ENCODE measurements at places on chromosomes 13 and 19.

DNA sequence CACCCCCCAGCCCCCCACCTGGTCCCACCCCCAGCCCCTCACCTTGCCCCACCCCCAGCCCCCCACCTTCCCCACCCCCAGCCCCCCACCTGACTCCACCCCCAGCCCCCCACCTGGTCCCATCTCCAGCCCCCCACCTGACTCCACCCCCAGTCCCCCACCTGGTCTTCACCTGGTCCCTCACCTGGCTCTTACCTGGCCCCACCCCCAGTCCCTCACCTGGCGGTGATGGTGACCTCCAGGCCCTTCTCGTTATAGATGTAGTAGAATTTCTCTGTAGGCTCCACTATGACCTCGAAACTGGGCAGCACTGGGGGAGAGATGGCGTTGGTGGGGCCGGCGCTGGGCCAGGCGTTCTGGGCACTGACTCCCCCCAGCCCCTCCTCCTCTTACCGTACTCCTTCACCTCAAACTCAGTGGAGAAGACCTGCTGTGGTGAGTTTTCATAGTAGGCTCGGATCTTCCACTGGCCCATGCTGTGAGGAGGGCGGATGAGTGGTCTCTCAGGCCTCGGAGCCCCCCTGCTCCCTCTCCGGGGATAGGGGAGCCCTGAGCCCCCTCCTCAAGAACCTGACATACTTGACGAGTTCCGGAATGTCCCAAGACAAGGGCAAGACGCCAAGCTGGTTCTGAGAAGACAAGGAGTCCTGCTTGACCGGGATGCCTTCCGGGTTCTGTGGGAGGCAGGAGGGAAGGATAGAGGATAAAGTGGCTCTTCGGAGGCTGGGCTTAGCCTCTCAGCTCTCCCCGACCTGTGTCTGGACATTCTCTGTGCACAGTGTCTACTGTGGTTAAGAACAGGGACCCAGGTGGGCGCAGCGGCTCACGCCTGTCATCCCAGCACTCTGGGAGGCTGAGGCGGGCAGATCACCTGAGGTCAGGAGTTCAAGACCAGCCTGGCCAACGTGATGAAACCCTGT, 6.4 kb downstream of the C3 start:
- no peak for DNase-seq

GRCh38 chr19:19997656-19998268, 41.5 kb downstream of the ZNF682 start:
- DNase-seq = peak; percentile 19

- no peak for DNase-seq
Measured at GRCh38 chr13:85247780-85248179, 551.4 kb downstream of the SLITRK6 start.

DNA sequence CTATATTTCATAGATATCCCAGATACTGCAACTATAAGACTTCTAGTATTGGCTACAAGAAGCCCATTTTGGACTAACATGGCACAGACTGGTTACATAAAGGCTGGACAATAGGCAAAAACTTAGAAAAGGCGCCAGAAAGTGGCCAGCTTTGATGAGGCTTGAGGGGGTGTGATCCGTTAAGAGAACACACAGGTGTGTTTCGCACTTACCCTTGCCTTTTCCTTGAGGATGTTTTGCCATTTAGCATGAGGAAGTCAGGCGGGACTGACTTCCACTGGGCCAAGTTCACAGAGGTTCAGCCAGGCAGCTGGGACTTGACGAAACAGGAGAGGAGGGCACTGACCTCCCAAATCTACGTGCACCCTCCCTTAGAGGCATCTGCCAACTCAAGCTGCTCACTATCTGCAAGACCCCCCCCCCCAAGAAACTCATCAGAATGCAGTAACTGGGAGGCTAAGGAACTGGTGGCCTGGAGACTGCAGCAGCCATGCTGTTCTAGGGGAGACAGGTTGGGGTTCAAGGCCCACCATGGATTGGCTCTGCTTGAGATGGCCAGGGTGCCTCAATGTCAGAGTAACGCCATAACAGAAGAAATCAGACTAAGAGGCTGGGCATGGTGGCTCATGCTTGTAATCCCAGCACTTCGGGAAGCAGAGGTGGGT, 4.5 kb upstream of the LIN7B start:
- DNase-seq = no peak

DNA sequence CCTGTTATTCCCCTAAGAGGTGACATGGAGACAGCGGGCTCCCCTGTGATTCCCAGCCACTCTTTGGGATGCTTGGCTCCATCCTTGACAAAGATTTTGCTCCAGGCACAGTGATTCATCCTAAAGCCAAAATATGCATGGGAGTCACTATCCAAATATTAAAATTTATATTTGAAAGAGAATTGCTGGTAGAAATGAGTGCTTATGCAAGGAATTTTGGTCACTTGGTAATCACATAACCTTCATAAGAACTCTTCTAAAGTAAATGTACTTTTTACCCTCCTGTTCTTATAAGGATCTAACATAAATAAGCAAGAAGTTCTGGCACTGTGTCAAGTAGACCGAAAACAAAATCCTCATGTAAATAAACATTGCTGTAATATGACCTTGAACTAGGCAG, 385.8 kb downstream of the ITGBL1 start:
- DNase-seq = no peak

DNA sequence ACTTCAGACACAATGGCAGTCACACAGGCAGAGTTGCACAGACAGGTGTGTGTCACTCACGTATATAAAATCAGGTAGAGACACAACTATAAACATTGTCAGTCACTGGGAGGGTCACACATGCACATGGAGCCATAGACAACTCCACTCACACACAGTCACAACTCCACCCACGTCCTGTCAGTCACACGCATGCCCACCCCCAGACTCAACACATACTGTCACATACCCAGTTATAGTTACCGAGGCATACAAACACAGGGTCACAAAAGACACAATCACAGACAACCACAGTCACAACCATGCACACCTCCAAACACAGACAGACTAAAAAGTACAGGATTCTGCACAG, 1.5 kb downstream of the NUMBL start:
- no peak for DNase-seq

- peak; percentile 40 for DNase-seq
Measured at GRCh38 chr19:45952686-45953505, 20.8 kb downstream of the NOVA2 start.

- no peak for DNase-seq
Measured at GRCh38 chr19:1206150-1206863, 729 bp downstream of the STK11 start.

DNA sequence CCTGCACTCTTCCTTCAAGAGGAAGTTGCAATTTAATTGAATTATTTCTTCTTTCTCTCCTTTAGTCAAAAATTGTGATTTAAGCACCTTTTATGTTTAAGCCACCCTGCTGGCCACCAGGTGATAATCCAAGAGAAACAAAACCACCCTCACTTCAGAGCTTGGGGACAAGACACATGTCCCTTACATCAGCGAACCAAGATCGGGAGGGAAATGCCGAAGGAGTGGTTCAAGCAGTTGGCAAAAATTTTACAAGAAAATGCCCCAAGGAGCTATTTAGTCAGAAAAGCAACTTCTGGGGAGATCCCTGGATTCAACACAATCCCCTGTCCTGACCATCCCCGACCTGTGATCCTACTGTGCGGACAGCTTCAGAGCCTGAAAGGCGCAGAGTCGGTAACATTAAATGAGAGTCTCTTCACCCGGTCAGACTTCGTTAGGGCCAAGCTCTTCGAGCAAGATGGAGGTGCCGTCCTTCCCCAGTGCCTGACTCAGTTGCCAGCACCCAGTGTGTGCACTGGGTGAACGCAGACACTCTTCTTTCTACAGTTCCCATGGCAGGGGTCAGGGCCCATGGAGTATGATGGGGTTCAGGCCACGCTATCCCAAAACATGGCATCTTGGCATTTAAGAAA, 78.6 kb upstream of the TM9SF2 start:
- no peak for DNase-seq

DNA sequence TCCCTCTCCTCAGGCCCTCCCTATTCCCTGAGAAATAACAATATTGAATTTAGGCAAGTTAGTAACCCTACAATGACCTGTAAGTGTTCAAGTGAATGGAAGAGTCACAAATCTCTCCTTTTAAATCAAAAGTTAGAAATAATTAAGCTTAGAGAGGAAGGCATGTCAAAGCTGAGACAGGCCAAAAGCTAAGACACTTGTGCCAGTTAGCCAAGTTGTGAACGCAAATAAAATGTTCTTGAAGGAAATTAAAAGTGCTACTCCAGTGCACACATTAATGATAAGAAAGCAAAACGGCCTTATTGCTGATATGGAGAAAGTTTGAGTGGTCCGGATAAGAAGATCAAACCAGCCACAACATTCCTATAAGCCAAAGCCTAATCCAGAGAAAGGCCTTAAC, 120.9 kb downstream of the RBM26 start:
- no peak for DNase-seq

DNA sequence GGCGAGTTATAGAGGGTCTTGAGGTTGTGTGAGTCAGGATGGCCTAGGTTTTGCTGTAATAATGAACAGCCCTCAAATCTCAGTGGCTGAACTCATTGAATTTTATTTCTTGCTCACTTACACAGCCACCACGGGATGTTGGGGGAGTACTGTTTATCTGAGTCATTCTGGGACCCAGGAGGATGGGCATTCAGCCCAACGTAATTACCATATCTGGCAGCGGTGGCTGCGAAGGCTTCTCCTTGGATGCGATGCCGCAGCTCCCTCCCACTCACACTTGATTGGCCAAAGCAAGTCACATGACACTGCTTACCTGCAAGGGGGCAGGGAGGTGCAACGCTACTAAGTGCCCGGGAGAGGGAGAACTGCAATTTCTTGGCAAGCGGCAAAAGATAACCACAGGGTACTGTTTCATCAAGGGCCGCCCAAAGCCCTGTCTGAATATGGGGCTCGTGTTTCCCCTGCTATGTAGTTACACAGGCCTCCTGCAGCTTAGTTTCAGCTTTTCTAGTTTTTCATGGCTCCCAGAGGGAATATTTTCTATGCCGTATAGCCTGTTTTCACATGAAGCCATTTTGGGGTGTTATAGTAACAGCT, 19.9 kb downstream of the ZSWIM9 start:
- DNase-seq = peak; percentile 73

- no peak for DNase-seq
Measured at GRCh38 chr19:38836983-38837626, 5.5 kb upstream of the ECH1 start.

DNA sequence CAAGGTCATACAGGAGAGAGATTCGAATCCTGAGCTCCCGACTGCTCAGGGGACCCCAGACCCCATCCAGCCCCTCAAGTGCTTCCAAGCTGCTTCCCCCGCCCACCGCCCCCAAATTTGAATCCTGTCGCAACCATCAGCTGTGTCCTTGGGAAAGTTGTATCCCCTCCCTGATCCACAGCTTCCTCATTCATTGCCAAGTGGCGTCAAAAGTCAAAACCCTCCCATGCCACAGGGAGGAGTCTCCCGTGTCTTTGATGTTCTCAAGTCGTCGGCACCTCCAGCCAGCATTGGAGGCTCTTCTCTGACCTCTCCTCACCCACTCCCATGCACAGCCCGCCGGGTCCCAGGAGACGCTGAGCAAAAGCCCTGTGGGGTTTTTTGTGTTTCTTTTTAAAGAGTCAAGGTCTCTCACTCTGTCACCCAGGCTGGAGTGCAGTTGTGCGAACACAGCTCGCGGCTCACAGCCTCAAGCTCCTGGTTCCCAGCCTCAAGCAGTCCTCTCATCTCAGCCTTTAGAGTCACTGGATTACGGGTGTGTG, 2.8 kb upstream of the IFI30 start:
- no peak for DNase-seq

DNA sequence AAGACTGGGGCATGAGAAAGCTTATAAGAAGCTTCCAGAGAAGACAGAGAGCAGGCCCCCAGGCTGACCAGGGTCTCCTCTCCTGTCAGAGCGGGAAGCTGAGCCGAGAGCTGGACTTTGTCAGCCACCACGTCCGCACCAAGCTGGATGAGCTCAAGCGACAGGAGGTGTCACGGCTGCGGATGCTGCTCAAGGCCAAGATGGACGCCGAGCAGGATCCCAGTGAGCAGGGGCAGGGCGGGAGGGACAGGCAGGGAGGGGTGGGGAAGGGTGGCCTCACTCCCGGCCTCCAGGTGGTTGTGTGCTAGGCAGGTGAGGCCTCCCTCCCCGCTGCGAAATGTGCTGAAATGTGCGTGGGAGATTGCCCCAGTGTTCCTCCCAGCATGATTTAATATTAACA, 5.6 kb downstream of the NUCB1 start:
- DNase-seq = no peak

DNA sequence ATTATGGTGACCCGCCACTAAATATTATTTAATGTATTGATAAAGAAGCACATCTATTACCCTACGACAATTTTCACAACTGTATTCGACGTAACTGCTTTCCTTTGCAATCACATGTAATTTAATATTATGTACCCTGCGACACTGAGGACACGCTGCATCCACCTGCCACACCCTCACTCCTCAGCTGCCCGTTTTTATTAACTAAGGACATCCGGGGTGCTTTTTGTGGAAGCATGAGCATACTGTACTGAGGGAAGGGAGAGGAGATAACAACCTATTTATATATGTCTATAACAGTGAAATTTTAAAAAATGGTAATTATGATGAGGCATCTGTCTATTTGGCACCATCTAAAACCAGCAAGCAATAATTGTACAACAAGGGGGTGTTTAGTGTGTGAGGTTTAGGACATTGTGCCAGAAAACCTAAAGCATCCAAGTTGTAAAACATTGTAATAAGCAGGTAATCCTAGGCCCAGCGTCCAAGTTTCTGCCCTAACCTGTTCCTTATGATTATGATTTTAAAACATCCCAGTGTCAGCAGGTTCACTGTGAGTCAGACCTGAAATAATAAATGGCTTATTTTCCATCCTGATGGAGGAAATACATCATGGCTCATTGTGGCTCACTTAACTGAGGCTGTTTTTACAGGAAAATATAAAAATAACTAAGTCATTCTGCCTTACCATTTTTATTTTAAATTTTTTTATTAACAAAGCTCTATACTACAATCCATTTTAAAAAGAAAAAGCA, 56.3 kb downstream of the FOXO1 start:
- DNase-seq = no peak

DNA sequence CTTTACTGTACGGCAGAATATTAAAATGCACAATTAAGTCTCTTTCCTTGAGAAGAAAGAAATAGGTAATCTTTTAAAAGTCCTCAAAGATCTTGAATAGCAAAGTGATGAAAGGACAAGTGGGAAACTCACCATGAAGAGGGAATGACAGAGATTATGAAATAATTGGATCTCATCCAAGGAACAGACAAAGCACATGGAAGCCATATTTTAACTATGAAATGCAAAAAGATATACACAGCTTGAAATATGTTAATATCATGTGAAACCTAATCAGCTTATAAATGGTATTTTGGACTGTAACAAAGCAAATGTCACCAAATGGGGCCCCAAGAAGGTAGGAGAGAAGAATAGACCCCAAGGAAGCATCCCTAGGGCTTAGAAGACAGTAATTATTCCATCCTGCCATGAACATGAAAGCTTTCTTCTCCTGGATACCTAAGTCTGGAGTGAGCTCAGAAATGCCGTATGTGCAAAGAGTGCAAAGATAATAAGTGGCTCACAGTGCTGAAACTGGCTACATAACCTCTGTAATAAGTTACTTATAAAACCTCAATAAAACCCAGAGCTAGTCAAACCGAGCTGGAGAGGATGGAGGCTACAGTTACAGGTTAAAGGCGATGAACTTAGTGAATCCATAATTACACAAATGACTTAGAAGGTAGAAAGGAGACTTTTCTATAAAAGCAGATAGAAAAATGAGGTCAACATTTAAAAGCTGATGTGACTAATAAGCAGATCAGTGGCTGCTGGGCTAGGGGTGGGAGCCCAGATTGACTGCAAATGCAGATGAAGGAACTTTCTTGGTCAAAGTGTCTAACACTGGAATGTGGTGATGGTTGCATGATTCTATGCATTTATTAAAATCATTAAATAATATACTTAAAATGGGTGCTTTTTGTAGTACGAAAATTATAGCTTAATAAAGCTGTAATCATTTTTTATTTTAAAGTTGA, 34.4 kb downstream of the DCLK1 start:
- DNase-seq = no peak

Measured in activated CD4-positive, alpha-beta T cell treated with anti-CD3 and anti-CD28 coated beads, Interleukin-2, Interleukin-6, amounts not matched to agents 100 ng/mL and 50 ng/mL, durations not matched to agents 16 hours and 8 hours (primary cell).